ENCODE measurements at places on chromosomes 7 and 10.

DNA sequence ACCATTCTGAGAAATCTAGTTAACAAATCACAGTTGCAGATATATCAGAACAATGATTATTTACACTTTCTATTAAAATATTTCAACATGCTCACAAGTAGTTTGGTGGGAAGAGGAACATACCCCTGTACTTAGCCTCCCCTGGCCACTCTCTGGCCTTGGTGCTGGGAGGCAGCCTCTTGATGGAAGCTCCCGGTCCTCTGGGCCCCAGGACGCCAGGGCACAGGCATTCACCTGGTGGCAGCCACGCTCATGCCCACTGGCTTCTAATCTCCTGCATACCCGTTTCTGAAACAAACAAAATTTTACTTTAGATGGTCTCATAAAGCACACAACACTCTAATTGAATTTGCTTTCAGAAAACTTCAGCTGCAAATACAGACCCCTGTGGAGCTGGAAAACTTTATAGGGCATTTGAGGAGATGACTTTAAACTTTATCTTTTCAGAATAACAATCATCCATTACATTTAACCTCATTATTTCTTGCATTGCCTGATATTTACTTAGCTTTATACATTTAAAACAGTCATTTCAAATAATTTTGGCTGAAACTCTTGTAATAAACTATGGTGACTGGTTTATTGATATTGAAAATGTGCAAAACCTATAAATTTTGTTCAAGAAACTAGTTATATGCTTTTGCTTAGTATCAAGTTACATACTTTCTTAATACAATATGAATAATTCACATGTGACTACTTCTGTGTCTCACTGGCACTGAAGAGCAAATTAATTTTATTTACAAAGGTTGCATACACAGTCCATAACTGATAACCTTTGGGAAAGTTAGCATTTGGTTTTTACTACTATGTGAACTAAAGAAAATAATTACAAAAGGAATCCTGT is 30.8 kb downstream of the C10orf143 start:
- no peak for DNase-seq

DNA sequence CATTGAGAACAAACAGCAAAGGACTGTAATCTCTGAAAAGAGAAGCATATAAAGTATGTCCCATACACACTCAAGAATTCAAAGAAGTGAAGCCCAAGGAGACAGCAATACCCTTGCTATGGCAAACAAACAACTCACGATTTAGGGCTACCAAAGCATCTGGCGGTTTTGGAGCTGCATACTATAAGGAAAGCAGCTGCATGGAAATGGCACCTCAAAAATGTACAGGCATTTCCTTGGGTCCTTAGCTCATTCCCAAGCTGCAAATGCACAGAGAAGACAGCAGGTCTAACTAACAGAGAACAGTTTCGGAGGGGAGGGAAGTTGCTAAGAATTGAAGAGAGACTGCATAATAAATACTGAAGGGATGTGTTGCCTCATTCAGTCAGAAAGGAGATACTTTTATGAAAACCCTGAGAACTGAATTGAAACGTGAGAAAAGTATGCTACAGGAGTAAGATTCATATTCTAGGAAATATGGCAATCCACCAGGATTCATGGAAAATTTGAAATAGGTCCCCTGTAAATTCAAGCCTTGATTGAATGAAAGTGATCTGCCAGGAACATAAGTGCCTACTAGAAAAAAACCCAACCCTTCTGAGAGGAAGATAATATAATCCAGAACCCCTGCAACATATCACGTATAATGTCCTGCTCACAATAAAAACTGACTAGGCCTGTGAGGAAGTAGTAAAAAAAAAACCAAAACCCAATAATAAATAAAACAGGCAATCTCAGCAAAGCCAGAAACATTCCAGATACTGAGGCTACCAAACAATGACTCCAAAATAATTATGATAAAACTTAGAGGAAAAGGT is 36.4 kb downstream of the CUBN start:
- DNase-seq: no peak

DNA sequence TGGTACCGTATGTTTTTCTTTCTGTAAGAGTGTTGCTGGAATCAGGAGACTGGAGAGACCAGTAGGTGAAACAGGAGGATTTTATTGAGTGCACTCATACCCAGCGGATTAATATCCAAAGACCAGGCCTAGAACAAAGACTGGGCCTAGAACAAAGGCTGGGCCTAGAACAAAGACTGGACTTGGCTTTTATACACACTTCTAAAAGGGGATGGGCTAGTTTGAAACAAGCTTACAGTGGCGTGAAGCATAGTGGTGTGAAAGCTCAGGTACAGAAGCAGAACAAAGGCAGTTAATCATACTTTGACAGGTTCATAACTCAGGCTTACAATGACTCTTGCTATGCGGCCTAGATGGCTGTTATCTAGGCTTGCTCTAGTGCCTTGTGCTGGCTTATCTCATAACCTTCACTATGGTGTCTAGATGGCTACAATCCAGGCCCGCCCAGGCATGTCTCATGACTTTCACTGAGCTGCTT is 67.7 kb downstream of the TRIM24 start:
- DNase-seq: peak; percentile 4

- no peak for DNase-seq
Observed at GRCh38 chr10:7857262-7857661, 39.0 kb downstream of the TAF3 start.

DNA sequence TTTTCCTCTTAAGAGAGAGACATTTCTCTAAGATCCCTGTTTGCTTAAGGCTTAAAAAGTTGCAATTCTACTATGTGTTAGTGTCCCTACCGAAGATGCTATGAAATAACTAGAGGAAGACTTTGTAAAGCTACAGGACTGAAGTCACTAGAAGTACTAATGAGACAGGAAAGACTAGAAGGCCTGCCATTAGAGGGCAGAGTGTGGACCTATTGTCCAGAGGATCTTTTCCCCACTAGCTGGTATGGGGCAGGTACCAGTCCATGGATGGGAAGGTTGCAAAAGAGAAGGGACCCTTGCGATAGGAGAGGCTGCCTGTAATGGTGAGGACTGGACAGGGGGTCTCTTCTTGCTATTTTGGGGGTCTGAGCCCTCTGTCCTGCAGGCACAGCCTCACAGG is 178.1 kb downstream of the TMEM178B start:
- no peak for DNase-seq

DNA sequence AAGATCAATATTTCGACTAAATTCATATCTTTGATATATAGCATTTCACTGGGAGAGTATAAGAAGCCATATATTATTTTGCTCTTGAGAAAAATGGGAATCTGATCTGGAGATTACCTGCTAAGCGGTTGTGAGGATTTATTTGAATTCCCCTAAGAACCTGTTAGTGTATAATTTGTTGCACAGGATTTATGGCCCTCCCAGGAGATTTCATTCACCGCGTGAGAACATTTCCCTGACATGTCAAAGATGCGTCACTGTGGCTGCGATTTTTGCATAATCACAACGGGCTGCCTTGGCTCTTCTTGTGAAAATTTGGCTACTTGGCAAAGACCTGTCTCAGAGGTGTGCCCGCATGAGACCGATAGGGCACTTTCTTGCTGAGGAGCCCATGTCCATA is 184.7 kb upstream of the PFKP start:
- DNase-seq: no peak

GRCh38 chr7:134476044-134476443 is 17.1 kb upstream of the AKR1B1 start:
- DNase-seq: no peak

DNA sequence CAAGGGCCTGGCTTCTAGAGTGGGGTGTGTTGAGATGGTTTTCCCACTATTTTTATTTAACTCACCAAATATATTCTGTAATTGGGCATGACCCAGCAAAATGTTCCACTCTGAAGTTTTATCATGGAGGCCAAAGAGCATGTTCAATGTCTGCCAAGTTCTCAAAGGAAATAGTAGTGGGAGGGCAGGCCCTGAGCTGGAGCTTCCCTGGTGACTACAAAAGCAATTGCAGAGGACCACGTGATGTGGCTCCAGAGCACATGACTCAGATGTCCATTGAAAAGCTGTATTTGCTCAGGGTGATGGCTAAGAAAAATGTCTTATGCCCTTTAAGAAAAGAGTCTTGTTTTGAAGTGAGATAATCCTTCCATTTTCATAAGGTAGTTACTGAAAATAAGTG is 1024.8 kb downstream of the LRMDA start:
- DNase-seq: peak; percentile 54

GRCh38 chr10:62376071-62377025 is 2.2 kb downstream of the ZNF365 start:
- no peak for DNase-seq

- DNase-seq: peak; percentile 94
Observed at GRCh38 chr10:29257106-29257783, 31.6 kb upstream of the LYZL1 start.

DNA sequence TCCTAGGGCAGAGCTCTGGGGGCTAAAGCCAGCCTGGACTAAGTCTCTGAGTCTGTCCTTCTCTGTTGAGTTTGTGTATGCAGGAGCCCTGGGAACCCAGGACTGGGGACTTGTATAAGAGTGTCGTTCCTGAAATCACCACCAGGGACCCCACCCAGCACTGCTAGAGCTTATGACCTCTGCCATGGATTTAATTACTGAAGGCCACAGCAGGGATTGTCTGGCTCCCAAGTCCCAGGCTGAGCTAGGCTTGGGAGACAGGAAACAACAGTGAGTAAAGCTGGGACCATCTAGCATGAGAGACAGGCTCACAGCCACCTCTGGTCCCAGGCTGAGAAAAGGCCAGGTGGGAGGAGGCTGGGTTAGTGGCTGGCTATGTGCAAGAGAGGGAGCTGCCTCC is 1.4 kb upstream of the TSPAN15 start:
- DNase-seq: peak; percentile 43

DNA sequence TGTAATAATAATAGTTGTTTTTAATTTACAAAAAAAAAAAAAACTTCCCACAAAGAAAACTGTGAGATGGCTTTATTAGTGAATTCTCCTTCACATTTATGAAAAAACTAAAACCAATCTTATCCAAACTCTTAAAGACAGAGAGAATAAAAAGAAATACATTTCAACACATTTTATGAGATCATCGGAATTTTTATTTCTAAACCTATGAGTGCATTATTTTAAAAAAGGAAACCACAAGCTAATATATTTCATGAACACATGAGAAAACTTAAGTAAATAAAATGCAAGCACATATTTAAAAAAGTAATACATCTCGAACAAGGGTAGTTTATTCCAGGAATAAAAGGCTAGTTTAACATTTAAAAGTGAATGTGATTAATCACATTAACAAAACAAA is 31.5 kb downstream of the C7orf25 start:
- DNase-seq: no peak

GRCh38 chr10:62760401-62760800 is 44.1 kb upstream of the ADO start:
- no peak for DNase-seq

- DNase-seq: no peak
Observed at GRCh38 chr10:10256860-10257259, 760.8 kb upstream of the CELF2 start.

DNA sequence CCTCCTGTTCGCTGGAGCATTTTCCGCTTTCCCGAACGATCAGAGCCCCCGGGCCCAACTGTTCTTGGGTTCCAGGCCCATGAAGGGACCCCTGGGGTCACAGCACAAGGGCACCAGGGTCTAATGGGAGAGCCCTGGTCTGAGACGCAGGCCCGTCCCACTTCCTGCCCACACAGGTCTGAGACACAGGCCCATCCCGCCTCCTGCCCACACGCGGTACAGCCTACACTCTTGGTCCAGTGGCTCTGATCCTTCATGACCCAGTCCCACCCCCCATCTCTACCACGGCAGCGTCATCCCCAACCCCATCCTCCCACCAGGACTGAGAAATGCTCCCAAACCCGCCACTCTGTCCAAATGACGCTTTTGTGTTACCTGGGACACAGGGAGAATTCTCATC is 38.7 kb upstream of the SAMD8 start:
- no peak for DNase-seq

DNA sequence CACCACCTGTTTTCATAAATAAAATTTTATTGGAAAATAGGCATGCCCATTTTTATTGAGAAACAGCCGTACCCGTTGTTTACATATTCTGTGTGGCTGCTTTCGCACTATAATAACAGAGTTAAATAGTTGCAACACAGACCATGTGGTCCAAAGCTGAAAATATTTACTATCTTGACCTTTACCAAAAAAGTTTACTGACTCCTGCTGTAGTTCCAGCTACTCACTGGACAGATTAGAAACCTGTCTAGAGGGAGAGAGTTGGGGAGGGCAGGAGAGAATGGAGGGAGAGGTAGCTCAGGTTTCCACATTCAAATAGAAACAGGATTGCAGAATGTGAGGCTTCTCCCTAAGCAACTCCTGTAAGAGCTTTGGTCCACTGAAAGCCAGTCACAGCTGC is 55.1 kb upstream of the GLCCI1 start:
- DNase-seq: no peak

DNA sequence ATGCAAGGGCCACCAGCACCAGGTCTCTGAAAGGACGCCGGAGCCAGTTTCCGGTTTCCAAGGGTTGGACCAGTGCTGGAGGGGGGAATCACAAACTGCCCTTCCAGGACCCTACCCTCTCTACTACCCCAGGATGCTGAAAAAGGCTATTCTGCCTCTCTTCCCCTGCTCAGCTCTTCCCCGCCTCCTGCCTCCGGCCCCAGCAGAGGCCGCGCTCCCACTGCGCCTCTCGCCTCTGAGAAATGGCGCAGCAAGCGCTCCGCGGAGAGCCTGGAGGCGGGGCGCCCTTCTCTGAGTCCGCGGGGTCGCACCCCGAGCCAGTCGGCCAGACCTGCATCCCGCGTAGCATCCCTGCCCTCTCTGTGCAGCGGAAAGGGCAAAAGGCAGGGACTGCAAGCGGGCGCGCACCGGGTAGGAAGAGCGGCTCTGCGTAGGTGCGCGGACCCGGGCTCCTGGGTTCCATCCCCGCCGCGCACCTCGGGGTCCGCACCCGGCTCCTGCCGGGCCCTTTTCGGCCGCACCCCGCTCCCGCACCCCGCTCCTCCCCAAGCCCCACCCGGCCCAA is 476 bp upstream of the RET start:
- DNase-seq: no peak

DNA sequence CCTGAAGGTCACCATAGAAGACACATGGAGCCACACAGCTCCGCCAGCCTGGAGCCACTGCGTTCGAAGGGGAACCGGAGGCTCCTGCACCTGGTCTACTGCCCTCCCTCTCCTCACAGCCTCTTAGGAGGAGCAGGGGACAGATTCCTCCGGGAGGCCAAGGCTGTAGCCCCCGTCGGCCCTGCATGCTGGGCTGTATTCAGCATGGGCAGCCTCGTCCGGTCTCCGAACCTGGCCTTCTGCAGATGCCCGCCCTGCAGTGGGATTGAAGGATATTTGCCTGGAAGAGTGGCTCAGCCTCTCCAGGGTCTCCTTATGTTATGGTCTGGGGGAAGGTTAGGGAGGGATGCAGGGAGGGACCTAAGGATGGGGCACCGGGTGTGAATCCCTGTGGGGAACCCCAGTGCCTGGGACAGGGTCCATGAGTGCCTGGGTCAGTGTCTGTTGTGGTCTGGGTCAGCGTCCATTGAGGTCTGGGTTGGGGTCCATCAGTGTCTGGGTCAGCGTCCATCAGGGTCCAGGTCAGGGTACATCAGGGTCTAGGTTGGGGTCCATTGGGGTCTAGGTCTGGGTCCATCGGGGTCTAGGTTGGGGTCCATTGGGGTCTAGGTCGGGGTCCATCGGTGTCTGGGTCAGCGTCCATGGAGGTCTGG is 13.0 kb upstream of the SCART1 start:
- no peak for DNase-seq

GRCh38 chr7:43942997-43943396 is 16.8 kb downstream of the UBE2D4 start:
- no peak for DNase-seq

- no peak for DNase-seq
Observed at GRCh38 chr10:21082206-21082605, 185.1 kb upstream of the NEBL start.

- DNase-seq: no peak
Observed at GRCh38 chr7:121404348-121404747, 8.2 kb upstream of the FAM3C start.

GRCh38 chr10:103416436-103417147 is 20.2 kb downstream of the PDCD11 start:
- DNase-seq: peak; percentile 60
